ENCODE measurements at places on chromosomes 7 and 10. TPM values are rescaled to one million over a fixed set of nuclear protein-coding genes. Genes with fewer than 3 reads are reported as not detected.

GRCh38 chr10:95327367-95327766 is 36.6 kb upstream of the PDLIM1 start:
- no peak overlapping the region for H3K4me3 ChIP-seq
- no peaks in the 10 kb centered on the region for H3K27me3 ChIP-seq
- peaks cover 10% of the 10 kb centered on the region for H3K36me3 ChIP-seq
- no peaks in the 10 kb centered on the region for H3K4me1 ChIP-seq

DNA sequence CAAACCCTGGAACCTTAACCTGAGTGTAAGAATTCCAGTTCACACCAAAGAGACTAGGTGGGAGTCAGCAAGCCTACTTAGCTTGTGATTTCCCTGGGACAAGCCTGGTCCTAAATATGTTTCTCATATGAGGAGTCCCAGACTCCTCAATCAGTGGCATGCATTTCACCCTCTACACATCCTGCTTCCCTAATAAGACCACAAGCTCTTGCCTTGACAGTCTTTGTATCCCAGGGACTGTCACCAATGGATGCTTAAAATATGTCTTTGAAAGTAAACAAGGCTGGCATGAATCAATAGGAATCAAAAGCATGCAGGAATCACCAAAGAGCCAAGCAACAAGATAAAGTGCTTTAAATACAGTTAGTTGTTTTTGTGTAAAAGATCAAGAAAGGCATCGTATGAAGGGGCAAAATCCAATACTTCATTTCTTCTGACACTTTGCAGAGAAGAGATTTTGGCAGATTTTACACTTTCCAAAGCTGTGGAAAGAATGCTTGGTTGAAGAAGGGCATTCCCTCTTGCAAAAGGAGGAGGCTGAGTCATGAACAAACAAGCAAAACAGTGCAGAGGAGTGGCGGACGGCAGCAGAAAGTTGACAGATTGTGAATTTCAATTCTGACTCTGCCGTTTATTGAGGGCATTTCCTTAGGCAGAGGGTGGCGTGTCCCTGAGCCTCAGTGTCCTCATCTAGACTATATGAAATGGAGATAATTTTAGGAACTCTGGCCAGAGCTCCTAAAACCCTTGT is 8.5 kb upstream of the NFE2L3 start:
- no peaks in the 10 kb centered on the region for H3K36me3 ChIP-seq
- DNase-seq = no peak
- no peaks in the 10 kb centered on the region for H3K4me1 ChIP-seq

- DNase-seq = no peak
- peaks cover 27% of the 10 kb centered on the region for H3K4me1 ChIP-seq
- no peaks in the 10 kb centered on the region for H3K27me3 ChIP-seq
- H3K27ac ChIP-seq = peak overlapping the region; percentile 81
- peaks cover 30% of the 10 kb centered on the region for H3K36me3 ChIP-seq
Observed at GRCh38 chr10:102815790-102816549, 21.2 kb downstream of the CYP17A1 start.

- H3K27ac ChIP-seq = no peak overlapping the region
- H3K4me3 ChIP-seq = no peak overlapping the region
- no peaks in the 10 kb centered on the region for H3K4me1 ChIP-seq
- DNase-seq = no peak
Observed at GRCh38 chr7:142428094-142428493, 170.2 kb upstream of the PRSS58 start.

- peak overlapping the region; percentile 10 for H3K4me3 ChIP-seq
- no peaks in the 10 kb centered on the region for H3K27me3 ChIP-seq
- H3K27ac ChIP-seq = peak overlapping the region; percentile 65
- no peaks in the 10 kb centered on the region for H3K36me3 ChIP-seq
- peak; percentile 86 for DNase-seq
- peaks cover 13% of the 10 kb centered on the region for H3K4me1 ChIP-seq
Observed at GRCh38 chr7:95658676-95659075, 62.4 kb upstream of the PDK4 start.

- H3K4me1 ChIP-seq = no peaks in the 10 kb centered on the region
- H3K27ac ChIP-seq = no peak overlapping the region
- H3K27me3 ChIP-seq = no peaks in the 10 kb centered on the region
- no peaks in the 10 kb centered on the region for H3K36me3 ChIP-seq
- DNase-seq = no peak
Observed at GRCh38 chr10:13920465-13920864, 333.7 kb downstream of the PRPF18 start.

DNA sequence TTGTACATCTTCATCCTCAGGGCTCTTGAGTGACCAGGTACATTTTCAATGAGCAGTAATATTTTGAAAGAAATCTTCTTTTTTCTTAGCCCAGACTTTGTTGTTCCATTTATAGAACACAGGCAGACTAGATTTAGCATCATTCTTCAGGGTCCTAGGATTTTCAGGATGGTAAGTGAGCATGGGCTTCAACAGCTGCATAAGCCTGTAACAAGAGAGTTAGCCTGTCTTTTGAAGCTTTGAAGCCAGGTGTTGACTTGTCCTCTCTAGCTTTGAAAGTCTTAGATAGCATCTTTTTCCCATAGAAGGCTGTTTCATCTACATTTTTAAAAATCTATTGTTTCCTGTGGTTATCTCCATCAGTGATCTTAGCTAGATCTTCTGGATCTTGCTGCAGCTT is 4.5 kb upstream of the NDUFA5 start:
- H3K27ac ChIP-seq = no peak overlapping the region
- H3K36me3 ChIP-seq = no peaks in the 10 kb centered on the region
- no peaks in the 10 kb centered on the region for H3K4me1 ChIP-seq
- peaks cover 2% of the 10 kb centered on the region for H3K27me3 ChIP-seq
- no peak overlapping the region for H3K4me3 ChIP-seq
- no peak for DNase-seq

DNA sequence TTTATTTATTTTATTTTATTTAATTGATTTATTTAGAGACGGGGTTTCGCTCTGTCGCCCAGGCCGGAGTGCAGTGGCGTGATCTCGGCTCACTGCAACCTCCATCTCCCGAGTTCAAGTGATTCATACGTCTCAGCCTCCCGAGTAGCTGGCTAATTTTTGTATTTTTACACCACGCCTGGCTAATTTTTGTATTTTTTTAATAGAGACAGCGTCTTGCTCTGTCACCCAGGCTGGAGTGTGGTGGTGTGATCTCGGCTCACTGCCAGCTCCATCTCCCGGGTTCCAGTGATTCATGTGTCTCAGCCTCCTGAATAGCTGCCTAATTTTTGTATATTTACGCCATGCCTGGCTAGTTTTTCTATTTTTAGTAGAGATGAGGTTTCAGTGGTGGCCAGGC is 34.2 kb downstream of the AP5Z1 start:
- H3K4me1 ChIP-seq = no peaks in the 10 kb centered on the region
- no peak overlapping the region for H3K4me3 ChIP-seq
- DNase-seq = no peak
- peaks cover 4% of the 10 kb centered on the region for H3K27me3 ChIP-seq

DNA sequence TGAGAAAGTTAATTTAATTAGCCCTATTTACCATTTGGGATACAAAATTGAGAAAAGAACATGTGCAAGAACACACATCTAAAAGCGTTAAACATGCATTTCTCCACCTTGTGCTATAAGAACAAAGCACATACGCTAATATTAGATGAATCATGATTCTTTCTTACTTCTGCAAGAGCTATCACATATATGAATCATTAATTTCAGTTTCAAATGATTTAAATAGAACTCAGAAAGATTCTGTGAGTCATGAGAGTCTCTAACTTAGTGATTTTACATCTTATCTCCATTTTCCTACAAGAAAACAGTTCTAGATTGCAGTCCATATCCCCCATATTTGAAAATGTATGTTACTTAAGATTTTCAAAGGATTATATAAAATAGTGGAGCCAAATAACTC is 173.9 kb downstream of the RNLS start:
- no peak for DNase-seq
- H3K4me1 ChIP-seq = no peaks in the 10 kb centered on the region
- H3K4me3 ChIP-seq = no peak overlapping the region
- no peaks in the 10 kb centered on the region for H3K36me3 ChIP-seq
- no peak overlapping the region for H3K27ac ChIP-seq

DNA sequence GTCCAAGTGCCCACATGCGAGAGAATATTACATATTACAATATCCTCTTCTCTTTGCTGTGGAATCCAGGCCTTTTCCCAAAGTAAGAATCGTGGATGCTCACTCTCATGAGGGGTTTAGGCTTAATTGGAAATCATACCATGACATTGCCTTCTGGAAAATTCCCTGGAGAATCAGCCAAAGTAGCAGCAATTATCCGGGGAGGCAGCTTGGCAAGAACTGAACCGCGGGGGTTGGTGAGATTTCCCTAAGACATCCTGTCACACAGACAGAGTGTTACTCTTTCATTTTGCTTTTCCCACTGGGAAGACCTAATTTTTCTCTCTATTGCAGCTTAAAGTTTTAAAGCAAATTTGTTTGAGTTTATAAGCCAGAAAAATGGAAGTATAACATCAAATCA is 463.6 kb upstream of the DPP6 start:
- DNase-seq = no peak
- H3K4me3 ChIP-seq = no peak overlapping the region
- no peaks in the 10 kb centered on the region for H3K36me3 ChIP-seq
- no peak overlapping the region for H3K27ac ChIP-seq
- no peaks in the 10 kb centered on the region for H3K27me3 ChIP-seq

GRCh38 chr7:73901823-73902597 is 41.1 kb downstream of the TMEM270 start:
- no peaks in the 10 kb centered on the region for H3K36me3 ChIP-seq
- H3K4me3 ChIP-seq = no peak overlapping the region
- no peak for DNase-seq
- H3K27me3 ChIP-seq = no peaks in the 10 kb centered on the region
- H3K4me1 ChIP-seq = no peaks in the 10 kb centered on the region

DNA sequence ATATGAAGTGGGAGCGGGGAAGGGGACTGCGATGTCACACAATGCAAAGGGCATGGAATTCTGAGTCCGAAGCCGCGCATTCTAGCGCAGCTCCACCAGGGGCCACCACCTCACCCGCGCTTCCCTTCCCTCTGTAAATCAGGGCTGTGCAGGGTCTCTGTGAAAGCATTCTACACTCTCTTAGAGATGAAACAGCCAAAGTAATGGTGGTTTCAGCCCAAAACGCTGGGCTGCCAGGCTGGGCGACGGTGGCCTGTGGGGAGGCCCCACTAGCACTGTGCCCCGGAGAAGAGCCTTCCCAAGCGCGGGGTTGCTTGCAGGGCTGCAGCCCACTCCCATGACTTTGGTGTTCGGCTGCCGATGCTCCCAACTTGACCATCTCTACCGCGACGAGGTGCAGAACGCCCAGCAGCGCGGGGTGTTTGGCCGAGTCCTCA is 11.4 kb downstream of the ATG9B start:
- peaks cover 12% of the 10 kb centered on the region for H3K27me3 ChIP-seq
- H3K36me3 ChIP-seq = no peaks in the 10 kb centered on the region
- DNase-seq = peak; percentile 44
- peak overlapping the region; percentile 15 for H3K4me3 ChIP-seq

- no peaks in the 10 kb centered on the region for H3K27me3 ChIP-seq
- peak; percentile 22 for DNase-seq
- H3K4me3 ChIP-seq = no peak overlapping the region
- H3K27ac ChIP-seq = no peak overlapping the region
- H3K4me1 ChIP-seq = no peaks in the 10 kb centered on the region
Observed at GRCh38 chr7:12638851-12639456, 48.5 kb upstream of the ARL4A start.

DNA sequence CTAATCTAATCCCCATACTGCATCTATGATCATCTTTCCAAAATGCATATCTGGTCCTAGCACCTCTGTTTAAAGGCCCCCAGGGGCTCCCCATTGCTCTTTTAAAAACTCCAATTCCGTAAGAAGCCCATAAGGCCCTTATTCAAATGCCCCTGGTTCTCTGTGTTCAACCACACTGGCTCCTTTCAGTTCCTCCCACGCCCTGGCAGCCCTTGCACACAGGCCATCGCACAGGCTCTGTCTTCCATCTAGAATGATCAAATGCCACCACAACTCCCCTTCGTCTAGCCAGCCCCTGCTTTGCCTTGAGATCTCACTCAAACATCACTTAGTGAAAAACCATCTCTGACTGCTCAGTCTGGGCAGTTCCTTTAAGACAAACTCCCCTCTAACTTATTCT is 112.9 kb upstream of the LYZL2 start:
- no peaks in the 10 kb centered on the region for H3K4me1 ChIP-seq
- no peaks in the 10 kb centered on the region for H3K36me3 ChIP-seq
- H3K27me3 ChIP-seq = no peaks in the 10 kb centered on the region
- H3K4me3 ChIP-seq = no peak overlapping the region

DNA sequence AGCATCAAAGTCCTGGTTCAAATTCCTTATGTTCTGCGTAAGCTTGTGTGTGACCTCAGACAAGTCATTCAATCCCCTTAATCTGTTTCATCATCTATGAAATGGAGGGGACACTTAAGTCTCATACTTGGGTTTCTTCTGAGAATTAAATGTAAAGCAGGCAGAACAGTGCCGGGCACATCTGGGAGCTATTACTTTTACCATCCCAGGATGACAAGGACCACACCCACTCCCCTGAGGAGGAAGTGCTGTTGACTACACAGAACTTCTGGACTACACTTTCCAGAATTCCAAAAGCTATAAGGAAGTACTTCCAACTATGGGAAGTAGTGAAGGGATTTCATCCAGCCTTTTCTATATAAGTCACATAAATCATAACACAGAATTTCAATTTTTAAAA is 294.9 kb downstream of the IPMK start:
- DNase-seq = no peak
- no peaks in the 10 kb centered on the region for H3K4me1 ChIP-seq
- H3K36me3 ChIP-seq = no peaks in the 10 kb centered on the region
- H3K27ac ChIP-seq = no peak overlapping the region
- no peaks in the 10 kb centered on the region for H3K27me3 ChIP-seq
- H3K4me3 ChIP-seq = no peak overlapping the region

- no peaks in the 10 kb centered on the region for H3K27me3 ChIP-seq
- no peak overlapping the region for H3K27ac ChIP-seq
- no peak for DNase-seq
- H3K36me3 ChIP-seq = no peaks in the 10 kb centered on the region
- H3K4me1 ChIP-seq = peaks cover 22% of the 10 kb centered on the region
- no peak overlapping the region for H3K4me3 ChIP-seq
Observed at GRCh38 chr7:29367784-29368183, 173.2 kb downstream of the CHN2 start.

GRCh38 chr10:62744136-62744535 is 60.4 kb upstream of the ADO start:
- H3K4me3 ChIP-seq = no peak overlapping the region
- no peaks in the 10 kb centered on the region for H3K36me3 ChIP-seq
- no peaks in the 10 kb centered on the region for H3K27me3 ChIP-seq
- no peak for DNase-seq
- no peak overlapping the region for H3K27ac ChIP-seq

Gene ARHGEF5
- 41.1 TPM for polyA plus RNA-seq

Gene EBLN1
- not detected for polyA plus RNA-seq

Gene GDF2
- polyA plus RNA-seq = not detected

Gene TWIST1
- 0.61 TPM for polyA plus RNA-seq

Gene RET
- 20.1 TPM for polyA plus RNA-seq

Gene ATG9B
- polyA plus RNA-seq = 1.8 TPM

Gene SLC18A3
- 3.5 TPM for polyA plus RNA-seq

Gene AUTS2
- 51.3 TPM for polyA plus RNA-seq

Gene EPO
- polyA plus RNA-seq = 0.19 TPM
